ENCODE measurements at places on chromosomes 3 and 15.
A peak's percentile ranks its signal among the peaks of the same experiment; 100 is the strongest.

- DNase-seq, result peak; percentile 52
Measured at GRCh38 chr3:184234224-184234623, 4.8 kb downstream of the VWA5B2 start.

DNA sequence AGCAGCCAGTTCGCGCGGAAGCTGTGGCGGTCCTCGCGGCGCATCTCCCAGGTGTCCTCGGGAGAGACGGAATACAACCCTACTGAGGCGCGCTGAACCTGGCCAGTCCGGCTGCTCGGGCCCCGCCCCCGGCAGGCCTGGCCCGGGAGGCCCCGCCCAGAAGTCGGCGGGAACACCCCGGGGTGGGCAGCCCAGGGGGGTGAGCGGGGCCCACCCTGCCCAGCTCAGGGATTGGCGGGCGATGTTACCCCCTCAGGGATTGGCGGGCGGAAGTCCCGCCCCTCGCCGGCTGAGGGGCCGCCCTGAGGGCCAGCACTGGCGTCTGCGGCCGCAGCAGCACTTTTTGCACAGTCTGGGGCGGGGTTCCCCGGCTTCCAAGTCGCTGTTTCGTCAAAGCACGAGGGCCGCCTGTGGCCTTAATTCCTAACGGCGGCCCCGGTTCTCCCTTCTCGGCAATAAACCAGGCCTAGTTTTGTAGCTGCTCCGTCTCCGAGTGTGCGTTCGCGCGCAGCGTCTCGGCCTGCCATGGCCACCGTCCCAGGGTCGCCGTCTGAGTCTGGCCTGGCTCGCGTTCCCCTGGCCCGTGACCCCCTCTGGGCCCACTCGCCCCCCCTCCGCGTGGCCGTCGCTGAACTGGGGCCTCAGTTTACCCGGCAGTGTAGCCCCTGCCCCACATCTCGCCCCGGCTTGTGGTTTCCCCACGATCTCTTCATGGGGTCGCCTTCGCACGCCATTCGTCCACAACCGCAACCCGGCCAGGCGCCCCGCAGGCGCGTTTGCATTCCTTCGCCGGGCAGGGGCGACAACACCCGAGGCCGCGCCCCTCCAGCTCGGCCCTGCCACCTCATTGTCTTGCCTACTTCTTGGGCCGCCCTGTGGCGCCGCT lies 30.0 kb downstream of the NBEAL2 start:
- peak; percentile 92 for DNase-seq

GRCh38 chr3:142237891-142238290 lies 12.5 kb upstream of the GK5 start:
- DNase-seq, result no peak

DNA sequence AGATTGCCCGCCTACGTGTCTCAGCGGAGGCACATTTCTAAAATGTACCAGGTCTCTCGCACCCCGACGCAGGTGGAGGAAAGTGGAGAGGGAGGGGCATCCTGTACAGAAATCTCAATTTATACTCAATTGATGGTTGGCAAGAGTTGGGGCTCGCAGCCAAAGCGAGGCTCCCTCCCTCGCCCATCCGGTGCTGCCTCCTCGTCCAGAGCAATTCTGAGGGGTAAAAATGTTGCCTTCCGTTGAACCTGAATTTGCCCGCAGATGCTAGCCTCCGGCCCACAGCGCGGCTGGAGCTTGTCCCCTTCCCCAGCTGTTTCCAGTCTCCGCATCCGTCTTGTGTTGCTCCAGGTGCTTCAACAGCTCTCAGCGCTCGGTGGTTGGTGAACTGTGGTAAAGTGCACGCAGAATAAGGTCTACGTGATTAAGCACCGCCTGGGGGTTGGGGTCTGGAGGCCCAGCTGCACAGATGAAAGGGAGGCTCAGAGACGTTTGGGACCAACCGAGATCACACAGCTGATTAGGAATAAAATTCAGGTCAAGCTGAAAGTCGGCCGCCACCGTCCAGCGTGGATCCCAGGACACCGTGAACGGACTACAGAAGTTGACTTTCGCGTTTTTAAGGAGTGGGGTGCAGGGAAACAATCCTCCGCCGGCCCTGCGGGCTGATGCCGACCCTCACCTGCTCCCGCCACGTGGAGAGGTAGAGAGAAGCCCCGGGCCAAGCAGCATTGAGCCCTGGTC lies 846 bp upstream of the POLG start:
- no peak for DNase-seq

DNA sequence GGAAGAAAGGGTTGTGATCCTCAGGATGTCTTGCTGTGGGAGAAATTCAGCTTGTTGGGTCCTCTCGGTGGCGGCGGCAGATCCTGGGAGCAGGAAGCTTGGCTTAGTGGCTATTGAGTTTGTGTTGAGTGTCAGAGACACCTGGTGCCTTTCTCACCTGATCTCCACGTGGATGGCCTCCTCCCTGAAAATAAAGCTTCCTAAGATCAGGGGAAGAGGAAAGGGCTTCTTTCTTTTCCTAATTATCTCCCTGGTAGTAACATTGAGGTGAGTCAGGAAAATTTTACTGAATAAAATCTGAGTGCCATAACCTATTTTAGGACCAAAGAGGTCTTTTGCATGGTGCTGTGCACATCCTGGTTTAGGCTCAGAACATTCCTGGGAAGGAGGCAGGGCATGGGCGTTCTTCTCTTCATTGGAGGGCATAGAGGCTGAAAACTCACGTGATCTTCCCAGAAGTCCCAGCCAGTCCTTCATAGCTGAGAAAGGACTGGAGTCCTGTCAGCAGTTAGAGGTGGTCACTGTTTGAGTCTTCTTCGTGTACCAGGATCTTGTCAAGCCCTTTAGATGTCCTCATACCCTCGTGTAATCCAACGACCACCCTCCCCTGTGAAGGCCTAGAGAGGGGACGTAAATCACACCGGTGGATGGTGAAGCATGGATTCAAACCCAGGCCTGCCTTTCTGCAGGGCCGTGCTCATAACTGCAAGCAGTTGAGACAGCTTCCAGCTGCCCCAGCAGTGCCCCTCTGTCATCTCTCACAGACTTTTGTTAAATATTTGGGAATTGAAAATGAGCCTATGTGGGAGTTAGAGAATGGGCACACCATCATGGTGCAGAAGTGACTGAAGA lies 1.1 kb downstream of the CMTM8 start:
- DNase-seq, result no peak

DNA sequence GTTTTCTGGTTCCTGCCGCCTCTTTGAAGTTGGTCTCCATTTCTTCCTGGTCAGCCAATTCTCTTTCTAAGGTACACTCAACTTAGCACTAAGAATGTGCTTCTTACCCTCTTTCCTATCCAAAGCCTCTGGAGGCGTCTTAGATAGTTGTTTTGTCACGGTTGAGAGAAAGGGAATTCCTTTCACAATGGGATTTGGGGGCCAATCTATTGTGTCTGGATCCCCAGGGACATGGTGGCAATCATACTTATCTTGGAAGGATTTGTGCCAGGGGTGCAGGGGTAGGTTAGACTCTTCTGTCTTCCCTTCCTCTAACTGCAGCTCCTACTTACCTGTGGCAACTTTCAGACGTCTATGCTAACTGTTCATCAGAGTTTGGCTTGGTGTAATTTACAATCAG lies 287.1 kb downstream of the SOX2 start:
- no peak for DNase-seq

DNA sequence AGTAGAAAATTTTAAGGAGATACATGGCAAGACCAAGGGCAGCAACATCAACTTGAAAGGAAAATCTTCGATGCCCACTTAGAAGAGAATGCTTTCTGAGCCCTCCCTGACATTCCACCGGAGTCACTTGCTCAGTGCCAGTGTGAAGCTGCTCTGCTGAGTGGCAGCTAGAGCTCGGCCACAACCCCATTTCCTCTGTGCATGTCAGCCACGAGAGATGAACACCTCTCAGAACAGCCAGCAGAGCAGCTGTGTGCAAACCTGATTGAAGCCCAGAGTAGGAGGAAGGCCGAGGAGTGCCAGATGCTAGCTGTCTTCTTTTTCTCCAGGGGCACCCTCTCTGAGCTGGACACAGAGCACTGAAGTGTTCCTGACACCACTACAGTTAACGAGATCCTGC lies 12.2 kb downstream of the TARS3 start:
- DNase-seq, result no peak

GRCh38 chr3:42711491-42712343 lies 9.1 kb upstream of the HHATL start:
- DNase-seq, result no peak

GRCh38 chr3:110680450-110680849 lies 391.2 kb upstream of the NECTIN3 start:
- peak; percentile 55 for DNase-seq

GRCh38 chr3:56919137-56919796 lies 117.5 kb upstream of the ARHGEF3 start:
- DNase-seq, result no peak

GRCh38 chr15:57455929-57456328 lies 79.6 kb downstream of the CGNL1 start:
- no peak for DNase-seq

- no peak for DNase-seq
Measured at GRCh38 chr3:122366379-122366749, 16.7 kb downstream of the MIX23 start.

GRCh38 chr15:73196113-73196512 lies 143.8 kb downstream of the NEO1 start:
- DNase-seq, result no peak

- no peak for DNase-seq
Measured at GRCh38 chr15:65938604-65939003, 69.3 kb downstream of the RAB11A start.

DNA sequence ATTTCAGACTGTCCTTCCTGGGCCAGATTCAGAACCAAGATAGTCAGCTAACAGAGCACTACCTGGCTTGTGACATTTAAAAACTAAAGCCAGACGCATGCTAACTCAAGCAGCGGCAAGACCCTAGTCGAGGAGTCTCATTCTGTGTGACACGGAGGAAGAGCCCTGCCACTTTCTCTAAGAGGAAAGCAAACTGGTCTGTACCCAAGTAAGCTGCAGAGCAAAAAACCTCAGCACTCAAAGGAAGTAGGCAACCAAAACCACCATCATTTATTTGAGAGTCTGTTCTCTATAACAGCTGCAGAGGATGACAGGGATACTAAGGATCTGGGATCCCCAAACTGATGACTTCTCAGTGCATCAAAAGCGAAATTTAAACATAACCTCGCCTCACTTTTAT lies 152.1 kb downstream of the OSBPL10 start:
- no peak for DNase-seq

DNA sequence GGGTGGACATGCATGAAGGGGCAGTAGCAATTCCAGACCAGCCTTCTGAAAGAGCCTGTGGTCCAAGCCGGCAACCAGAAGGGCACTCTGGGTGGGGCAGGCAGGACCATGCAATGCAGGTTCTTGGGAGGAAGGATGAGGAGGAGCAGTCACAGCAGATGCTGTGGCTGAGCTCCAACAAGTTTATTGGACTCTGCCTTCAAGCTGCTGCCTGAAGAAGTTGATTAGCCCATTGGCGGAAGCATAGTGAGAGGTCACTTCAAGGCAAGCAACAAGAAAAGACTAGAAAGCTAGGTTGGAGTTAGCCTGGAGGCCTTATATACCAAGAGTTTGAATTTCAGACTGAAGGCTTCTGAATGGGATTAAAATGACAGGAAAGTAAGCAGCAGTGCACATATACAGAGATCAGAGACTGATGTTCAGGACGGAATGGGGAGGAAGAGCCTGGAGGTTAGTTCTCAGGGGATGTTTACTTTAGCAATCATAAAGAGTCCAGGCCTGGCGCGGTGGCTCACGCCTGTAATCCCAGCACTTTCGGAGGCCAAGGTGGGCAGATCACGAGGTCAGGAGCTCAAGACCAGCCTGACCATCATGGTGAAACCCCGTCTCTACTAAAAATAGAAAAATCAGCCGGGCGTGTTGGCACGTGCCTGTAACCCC lies 39.9 kb downstream of the SFMBT1 start:
- no peak for DNase-seq

DNA sequence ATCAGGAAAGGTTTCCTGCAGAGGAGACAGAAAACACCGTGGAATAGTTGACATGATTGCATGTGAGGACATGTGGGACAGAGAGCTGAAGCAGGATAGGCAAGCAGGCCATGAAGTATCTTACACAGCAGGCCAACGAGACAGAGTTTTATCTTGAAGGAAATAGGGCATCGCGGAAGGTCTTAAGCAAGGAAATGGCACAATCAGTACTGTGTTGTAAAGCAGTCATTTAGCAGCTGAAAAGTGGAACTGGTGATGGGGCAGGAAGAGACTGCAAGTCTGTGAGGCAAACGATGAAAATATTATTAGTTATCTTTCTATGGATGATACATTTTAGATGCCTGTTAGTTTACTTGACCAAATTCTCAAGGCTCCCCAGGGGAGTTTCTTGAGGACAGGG lies 535.1 kb downstream of the SOX2 start:
- DNase-seq, result no peak

GRCh38 chr3:71873093-71873611 lies 88.2 kb upstream of the PROK2 start:
- DNase-seq, result no peak

DNA sequence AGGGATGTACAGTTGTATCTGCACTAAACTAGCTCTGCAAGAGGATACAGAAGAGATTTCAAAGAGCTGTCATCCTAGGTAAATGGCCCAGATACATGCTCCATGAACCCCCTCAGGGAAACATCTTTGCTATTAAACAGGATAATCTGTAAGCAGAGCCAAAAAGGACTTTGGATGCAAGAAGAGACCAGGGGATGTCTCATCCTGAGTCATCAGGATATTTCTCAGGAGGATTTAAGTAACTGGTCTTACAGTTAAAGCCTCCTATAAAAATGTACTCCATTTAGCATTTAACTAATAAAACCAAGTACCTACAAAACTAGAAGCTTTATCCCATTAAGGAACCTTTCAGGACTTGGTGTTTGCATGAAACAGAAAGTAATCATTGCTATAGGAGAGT lies 48.2 kb upstream of the PHLDB2 start:
- peak; percentile 92 for DNase-seq

- peak; percentile 72 for DNase-seq
Measured at GRCh38 chr3:159919873-159920272, 68.8 kb upstream of the IL12A start.

DNA sequence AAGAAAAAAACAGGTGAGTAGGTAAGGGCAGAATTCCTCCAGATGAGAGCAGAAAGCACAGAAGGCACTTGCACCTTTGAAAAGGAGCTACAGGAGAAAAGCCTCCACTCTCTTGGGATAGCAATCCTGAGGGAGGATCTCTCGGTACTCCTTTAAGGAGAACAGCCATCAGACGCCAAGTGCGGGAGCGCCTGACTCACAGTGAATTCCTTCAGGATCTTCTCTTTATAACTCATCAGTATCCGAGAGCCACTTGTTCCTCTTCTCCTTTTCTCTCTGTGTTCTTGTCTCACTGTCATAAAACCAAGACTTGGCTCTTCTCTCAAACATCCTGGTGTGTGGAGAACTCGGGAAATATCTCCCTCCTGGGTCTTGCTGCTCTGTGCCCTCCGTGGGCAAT lies 10.1 kb upstream of the GOLGA8J start:
- no peak for DNase-seq

GRCh38 chr3:148202386-148202785 lies 495.3 kb upstream of the AGTR1 start:
- DNase-seq, result no peak

GRCh38 chr3:11915621-11916424 lies 69.1 kb upstream of the TAMM41 start:
- DNase-seq, result no peak

- DNase-seq, result peak; percentile 51
Measured at GRCh38 chr3:44476181-44476611, 1.3 kb downstream of the ZNF445 start.

- no peak for DNase-seq
Measured at GRCh38 chr15:77604973-77605372, 27.7 kb downstream of the LINGO1 start.

GRCh38 chr15:77764095-77764494 lies 131.4 kb upstream of the LINGO1 start:
- no peak for DNase-seq
